ENCODE measurements at places on chromosomes 16 and 17. TPM values are rescaled to one million over a fixed set of nuclear protein-coding genes. Genes with fewer than 3 reads are reported as not detected.

CTRB1 gene
- total RNA-seq = not detected

DNA sequence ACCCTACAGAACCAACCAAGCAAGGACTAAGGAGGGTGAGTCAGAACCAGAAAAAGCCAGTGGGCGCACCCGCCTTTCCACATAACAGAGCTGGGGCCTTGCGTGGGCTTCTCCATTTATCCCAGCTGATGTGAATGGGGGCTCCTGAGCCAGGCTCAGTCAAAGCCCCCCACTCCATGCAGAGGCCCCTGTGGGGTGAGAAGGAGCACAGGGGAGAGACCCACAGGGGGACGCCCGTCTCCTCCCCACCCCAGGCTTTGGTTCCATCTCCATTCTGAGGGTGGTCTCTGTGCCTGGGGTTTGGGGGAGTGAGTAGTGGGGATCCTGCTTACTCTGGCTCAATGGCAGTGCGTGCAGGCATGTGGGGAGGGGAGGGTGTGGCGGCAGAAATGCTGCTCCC lies 210.1 kb upstream of the TNRC6C start:
- no peak for DNase-seq

DNA sequence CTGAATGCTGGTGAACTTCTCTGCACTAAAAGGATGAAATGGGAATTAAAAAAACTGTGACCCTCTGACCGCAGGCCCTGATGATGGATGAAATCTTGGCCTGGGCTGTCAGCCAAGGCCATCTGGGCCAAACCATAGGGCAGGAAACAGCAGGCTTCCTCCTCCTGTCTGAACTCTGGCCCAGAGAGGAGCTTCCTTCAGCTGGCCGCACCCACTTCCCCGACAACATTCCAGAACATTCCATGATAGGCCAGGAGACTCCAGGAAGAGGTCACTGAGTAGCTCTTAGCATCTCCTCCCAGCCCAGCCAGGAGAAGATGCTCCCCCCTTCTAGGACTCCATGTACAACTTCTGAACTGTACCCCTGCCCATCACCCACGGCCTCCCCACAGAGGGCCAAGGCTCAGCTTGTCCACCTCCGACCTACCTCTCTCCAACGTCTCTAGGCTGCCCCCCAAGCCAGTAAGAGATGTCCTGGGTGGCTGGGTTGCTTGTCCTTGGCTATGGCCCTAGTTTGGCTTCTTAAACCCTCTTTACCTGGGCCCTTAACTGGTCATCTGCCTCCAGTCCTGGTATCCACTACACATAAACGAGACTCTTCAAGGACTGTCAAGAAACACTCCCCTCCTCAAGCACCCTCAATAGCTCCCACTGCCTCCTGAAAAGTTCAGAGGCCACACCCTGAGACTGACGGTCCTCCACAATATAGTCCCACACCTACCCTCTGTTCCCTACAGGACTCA lies 1.7 kb downstream of the RPH3AL start:
- DNase-seq = no peak

USP6 gene
- 0.08 TPM for total RNA-seq

TNP2 gene
- total RNA-seq = not detected

DNA sequence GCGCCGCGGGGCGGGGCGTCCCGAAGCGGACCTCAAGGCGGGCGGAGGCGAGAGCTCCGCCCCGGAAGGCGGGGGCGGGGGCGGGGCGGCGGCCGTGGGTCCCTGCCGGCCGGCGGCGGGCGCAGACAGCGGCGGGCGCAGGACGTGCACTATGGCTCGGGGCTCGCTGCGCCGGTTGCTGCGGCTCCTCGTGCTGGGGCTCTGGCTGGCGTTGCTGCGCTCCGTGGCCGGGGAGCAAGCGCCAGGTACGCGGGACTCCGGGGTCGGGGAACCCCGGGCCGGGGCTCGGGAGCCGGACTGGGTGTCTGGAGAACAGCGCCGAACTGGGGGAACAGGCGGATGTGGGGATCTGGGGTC lies at the start of gene TNFRSF12A:
TSS of gene TNFRSF12A (plus strand) at position 122 of the 357 bp plus-strand sequence. CDS start at position 152, 30 bp downstream.
- DNase-seq = peak; percentile 78

PIPOX gene
- 1.5 TPM for total RNA-seq

DNA sequence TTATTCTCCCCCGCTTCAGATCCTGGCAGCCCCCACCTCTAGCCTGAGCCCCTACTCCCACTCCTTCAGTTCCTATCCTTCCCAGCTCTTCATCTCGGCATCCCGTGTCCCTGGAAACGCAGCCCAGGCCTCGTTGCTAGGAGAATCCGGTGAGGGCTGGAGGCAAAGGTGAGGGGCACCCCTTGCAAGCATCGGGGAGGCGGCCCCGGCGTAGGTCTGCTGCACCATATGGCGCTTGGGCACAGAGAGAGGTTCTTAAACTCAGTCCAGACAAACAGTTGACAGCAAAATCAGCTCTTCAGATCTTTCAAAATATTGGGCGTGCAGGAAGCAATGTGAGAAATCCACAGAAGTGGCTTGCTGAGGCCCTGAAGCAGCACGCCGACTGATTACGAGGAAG lies 15.0 kb downstream of the SLC38A8 start:
- no peak for DNase-seq

GRCh38 chr16:80122115-80122514 lies 418.7 kb upstream of the DYNLRB2 start:
- DNase-seq = no peak

DNA sequence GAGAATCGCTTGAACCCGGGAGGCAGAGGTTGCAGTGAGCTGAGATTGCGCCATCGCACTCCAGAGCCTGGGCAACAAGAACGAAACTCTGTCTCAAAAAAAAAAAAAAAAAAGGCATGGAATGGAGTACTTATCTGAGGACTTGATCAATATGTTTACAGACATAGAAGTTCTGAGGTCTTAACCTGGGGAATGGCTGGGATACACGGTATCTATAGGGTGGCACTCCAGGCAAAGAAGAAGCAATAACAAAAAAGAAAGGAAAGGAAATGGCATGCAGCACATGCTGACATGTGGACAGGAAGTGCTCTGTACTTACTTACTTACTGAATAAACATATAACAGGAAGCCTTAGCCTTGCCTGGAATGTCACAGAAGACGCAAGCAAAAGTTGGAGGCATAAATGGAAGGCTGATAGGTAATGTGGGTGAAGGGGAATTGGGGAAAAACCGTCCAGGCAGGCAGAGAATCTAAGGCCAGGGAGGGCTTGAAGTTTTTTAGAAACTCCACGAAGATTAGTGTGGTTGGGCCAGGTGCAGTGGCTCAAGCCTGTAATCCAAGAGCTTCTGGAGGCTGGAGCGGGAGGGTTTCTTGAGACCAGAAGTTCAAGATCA lies 10.1 kb upstream of the SPOP start:
- DNase-seq = peak; percentile 46

KRT15 gene
- total RNA-seq = not detected

GRCh38 chr17:48064638-48065037 lies 16.5 kb downstream of the NFE2L1 start:
- no peak for DNase-seq

DNA sequence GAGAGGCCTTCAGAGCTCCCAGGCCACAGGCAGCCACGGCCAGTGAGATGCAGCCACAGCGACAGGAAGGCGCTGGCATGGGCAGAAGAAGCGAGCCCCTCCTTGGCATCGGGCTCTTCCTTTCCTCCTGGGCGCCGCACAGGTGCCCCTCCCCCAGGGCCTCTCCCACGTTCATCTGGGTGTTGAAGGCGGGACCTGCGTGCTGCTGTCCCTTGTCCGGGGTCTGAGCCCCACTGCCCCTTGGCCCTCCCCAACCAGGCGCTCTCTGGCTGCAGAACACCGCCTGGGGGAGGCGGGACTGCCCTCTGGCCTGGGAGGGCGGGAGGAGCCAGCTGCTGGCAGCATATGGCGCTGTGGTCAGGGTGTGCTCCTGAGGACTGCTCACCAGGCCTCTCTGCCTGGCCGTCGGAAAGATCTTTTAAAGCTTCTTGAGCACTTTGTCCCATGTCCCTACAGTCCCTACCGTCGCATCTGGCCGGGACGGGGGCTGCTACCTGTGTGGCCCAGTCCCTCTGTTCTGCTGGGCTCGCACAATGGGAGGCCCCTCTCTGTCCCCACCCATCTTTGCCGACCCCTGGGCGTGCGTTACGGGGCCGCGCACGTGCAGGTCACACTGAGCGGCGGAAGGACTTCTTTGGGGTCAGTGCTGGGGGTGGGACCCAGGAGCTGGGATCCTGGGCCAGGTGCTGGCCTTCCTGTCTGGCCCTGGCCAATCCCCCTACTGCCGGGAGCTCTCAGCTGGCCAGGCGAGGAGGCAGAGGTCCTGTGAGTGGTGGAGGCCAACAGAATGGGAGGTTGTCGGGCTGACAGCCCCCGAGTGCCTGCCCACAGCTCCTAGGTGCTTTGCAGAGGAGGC lies 1.7 kb downstream of the SLC25A10 start:
- no peak for DNase-seq

DNA sequence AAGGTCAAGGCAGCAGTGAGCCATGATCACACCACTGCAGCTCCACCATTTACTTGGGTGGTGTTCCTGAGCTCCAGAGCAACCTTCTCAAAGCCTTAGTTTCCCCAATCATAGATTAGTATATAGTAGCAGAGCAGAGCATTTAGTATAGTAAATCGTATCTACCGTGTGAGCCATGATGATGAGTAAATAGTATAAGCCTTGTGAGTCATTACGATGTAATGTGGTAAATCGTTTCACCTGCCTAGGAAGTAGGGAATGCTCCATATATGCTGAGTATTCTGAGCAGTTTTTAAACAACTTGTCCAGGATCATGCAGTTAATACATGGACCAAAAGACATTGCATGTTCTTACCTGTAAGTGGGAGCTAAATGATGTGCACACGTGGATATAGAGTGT lies 66.4 kb downstream of the SCNN1B start:
- no peak for DNase-seq

LPO gene
- total RNA-seq = not detected

- no peak for DNase-seq
These were observed 35.3 kb upstream of the ACSM2B start for GRCh38 chr16:20611350-20611902.

- DNase-seq = no peak
These were observed 4.1 kb downstream of the NOTUM start for GRCh38 chr17:81956607-81957589.

GRCh38 chr16:68049449-68049848 lies 26.4 kb downstream of the DUS2 start:
- no peak for DNase-seq

- DNase-seq = no peak
These were observed 10.0 kb downstream of the ALDH3A1 start for GRCh38 chr17:19738073-19738449.

P4HB gene
- total RNA-seq = 474 TPM

KRTAP1-1 gene
- total RNA-seq = not detected

SEZ6L2 gene
- not detected for total RNA-seq

Data from activated CD8-positive, alpha-beta T cell treated with anti-CD3 and anti-CD28 coated beads, Interleukin-2, amount 10 ng/mL, durations not matched to agents 7 days and 5 days (primary cell).